Psoas muscle (tissue), 8 donors: ENCODE measurements at places on chromosomes 16 and 17. TPM values are rescaled to one million over a fixed set of nuclear protein-coding genes. Genes with fewer than 3 reads are reported as not detected.

Gene MEFV
- total RNA-seq, result 0.24 TPM

Gene AHSP
- total RNA-seq, result not detected

Gene SLC16A13
- 0.87 TPM for total RNA-seq

Gene METRNL
- total RNA-seq, result 10.0 TPM

Gene RBFOX1
- 113 TPM for total RNA-seq

Gene IL21R
- total RNA-seq, result 0.15 TPM

Gene RRAD
- total RNA-seq, result 921 TPM

Gene SOCS1
- total RNA-seq, result 2.3 TPM

Gene DYNLL2
- total RNA-seq, result 51.1 TPM

Gene HOXB3
- total RNA-seq, result 8.8 TPM

Gene PDIA2
- not detected for total RNA-seq

Gene SERPINF2
- total RNA-seq, result 0.75 TPM

Gene ULK2
- 14.7 TPM for total RNA-seq

Gene LRRC46
- total RNA-seq, result 0.15 TPM

Gene C17orf67
- 1.1 TPM for total RNA-seq

Gene MT1E
- 61.4 TPM for total RNA-seq
